ENCODE measurements at places on chromosomes 1 and 21.

GRCh38 chr1:225881081-225881958 lies 860 bp downstream of the TMEM63A start:
- peak; percentile 74 for DNase-seq

GRCh38 chr1:184630679-184631060 lies 124.0 kb downstream of the EDEM3 start:
- no peak for DNase-seq

- no peak for DNase-seq
Measured at GRCh38 chr1:44406737-44407429, 1.8 kb downstream of the RNF220 start.

DNA sequence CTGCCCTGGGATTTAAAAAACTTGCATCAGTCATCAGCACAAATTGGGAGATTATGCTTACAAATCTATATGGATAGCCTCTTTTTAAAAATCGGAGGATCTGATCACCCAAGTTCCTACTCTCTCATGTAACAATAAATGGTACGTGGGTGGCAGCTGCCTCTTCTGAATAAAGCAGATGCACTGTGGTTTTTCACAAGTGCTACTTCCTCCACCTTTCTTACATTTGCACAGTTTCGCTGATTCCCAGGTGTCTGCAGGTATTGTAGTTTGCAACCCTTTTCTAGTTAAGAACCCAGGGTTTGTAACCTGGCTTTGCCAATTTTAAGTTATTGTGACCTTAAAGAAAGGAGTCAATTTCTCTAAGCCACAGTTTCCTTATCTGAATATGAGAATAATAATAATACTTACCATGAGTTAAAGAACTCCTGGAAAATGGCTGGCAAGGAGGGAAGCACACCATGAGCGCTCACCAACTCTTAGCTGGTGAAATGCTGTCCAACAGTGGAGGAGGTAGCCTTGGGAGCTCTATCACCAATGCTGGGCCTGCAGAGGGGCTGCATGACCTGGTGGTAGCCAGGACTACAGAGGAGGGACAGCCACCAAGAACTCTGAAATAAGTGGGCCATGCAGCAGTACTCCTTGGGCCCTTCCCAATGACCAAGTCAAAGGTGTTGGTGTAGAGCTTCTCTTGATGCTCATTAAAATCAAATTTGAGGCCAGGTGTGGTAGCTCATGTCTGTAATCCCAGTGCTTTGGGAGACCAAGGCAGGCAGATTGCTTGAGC lies 30.2 kb upstream of the KCNA2 start:
- DNase-seq, result peak; percentile 78

GRCh38 chr1:155983191-155984024 lies 5.1 kb upstream of the ARHGEF2 start:
- peak; percentile 67 for DNase-seq

DNA sequence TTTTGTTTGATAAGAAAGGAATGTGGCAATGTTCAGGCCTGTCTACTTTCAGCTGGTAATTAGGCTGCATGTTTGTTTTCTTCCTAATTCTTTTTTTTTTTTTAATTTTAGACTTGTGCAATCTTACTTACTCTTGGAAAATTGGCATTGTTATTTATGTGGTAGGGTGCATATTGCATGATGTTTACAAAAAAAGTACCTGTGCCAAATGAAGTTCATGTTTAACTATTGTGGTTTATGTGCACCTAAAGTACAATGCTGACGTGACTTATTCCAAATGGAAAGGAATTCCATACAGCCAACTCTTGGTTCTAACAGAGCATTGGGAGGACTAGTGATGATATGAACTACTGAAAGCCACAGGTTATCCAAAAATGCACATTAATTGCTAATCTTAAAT lies 51.0 kb downstream of the KCNK2 start:
- no peak for DNase-seq

GRCh38 chr1:35288761-35289160 lies 20.3 kb downstream of the ZMYM4 start:
- DNase-seq, result no peak

Data from GM12865 (cell line).